Cardiac muscle cell (in vitro differentiated cells and primary cell): ENCODE measurements at places on chromosomes 5 and 9. TPM values are rescaled to one million over a fixed set of nuclear protein-coding genes. Genes with fewer than 3 reads are reported as not detected.

FAM151B gene
- 0.84 and 1.3 TPM in 2 replicates for polyA plus RNA-seq

NXNL2 gene
- 0.24 and 1.1 TPM in 2 replicates for polyA plus RNA-seq

PCDHAC2 gene
- polyA plus RNA-seq = 18.5 and 18.9 TPM in 2 replicates

MYMK gene
- not detected in 2 replicates for polyA plus RNA-seq

DNA sequence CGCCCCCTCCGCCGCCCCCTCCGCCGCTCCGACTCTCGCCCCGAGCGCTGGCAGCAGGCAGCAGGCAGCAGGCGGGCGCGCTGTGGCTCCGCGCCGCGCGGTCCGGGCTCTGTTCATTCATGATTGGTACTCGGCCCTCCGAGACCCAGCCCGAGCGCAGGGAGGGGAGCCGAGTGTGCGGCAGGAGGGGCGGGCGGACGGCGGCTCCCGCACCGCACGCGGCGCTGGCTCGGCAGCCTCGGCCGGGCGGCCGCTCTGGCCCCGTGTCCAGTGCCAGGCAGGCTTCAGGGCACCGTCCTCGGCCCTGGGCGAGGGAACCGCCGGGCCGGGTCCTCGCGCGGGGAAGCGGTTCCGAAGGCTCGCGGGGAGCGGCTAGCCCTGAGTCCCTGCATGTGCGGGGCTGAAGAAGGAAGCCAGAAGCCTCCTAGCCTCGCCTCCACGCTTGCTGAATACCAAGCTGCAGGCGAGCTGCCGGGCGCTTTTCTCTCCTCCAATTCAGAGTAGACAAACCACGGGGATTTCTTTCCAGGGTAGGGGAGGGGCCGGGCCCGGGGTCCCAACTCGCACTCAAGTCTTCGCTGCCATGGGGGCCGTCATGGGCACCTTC lies at the start of gene KCNIP1:
Gene KCNIP1 (plus strand): TSS at position 31 of the 607 bp plus-strand sequence.
- no peak for DNase-seq

DNA sequence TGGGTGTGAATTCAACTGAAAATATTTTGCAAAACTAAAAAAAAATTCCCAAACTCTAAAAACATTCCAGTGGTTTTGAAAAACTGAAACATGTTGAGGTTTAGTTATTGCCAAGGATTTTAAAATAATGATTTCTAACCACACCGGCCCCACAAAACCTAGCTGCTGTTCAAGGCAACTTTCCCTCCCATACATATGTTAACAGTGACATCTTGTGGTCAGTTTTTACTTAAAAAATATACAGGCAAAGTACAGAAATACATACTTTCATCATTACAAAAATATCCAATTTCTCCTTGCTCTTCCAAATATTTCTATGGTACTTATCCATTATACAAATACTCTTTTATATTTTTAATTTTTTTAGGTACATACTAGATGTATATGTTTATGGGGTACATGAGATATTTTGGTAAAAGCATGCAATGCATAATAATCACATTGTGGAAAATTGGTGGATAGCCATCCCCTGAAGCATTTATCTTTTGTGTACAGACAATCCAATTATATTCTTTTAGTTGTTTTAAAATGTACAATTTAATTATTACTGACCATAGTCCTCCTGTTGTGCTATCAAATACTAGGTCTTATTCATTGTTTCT lies 34.4 kb upstream of the MRPS30 start:
- peak; percentile 66 for DNase-seq

- no peak for DNase-seq
Observed at GRCh38 chr9:68914751-68915150, 99.2 kb downstream of the PRKACG start.

GRCh38 chr9:77291714-77292113 lies 114.4 kb downstream of the VPS13A start:
- peak; percentile 25 for DNase-seq

- peak; percentile 84 for DNase-seq
Observed at GRCh38 chr5:163571744-163572143, 66.3 kb downstream of the MAT2B start.

DNA sequence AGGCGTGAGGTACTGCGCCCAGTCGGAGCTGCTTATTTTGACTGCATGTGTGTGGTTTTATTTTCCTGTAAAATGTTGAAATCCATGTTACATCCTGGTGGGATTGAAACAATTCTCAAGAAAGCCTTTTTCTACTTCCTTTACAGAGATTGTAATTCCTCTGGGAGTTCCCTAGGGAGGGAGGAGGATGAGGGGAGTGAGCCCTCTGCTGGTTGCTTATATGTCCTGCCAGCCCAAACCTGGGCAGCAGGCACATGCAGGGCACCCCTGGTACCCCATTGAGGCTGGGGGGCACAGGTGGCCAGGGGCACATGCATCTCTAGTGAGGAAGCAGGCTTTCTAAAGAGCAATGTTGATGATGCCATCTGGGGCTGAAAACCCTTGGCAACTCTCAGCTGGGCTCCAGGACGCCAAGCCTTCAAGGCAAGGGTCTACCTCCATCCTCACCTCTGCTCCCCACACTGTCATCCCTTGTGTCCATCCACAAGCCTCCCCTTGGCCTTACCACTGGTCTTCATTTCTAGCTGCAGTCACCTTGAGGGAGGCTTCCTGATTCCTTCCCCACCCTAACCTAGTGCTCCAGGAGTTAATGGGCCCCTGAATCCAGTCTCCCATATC lies 84.7 kb upstream of the TNFSF8 start:
- DNase-seq = peak; percentile 54

DNA sequence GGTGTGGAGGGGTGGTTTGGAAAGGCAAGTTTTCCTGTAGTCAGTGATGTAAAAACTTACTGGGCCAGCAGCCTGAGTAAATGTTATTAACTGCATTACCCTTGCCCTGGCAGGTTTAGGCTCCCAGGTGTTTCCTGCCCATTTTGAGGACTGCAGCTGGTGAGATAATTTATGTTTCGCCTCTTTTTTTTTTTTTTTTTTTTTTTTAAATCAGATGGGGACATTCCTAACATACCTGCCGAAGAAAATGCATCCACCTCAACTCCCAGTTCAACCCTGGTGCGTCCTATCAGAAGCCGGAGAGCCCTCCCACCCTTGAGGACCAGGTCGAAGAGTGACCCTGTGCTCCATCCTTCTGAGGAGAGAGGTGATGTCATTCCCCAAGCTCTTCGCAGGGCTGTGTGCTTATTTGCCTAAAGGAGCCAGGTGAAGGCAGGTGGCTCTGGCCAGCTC lies 60.6 kb downstream of the ENTREP1 start:
- DNase-seq = no peak

DNA sequence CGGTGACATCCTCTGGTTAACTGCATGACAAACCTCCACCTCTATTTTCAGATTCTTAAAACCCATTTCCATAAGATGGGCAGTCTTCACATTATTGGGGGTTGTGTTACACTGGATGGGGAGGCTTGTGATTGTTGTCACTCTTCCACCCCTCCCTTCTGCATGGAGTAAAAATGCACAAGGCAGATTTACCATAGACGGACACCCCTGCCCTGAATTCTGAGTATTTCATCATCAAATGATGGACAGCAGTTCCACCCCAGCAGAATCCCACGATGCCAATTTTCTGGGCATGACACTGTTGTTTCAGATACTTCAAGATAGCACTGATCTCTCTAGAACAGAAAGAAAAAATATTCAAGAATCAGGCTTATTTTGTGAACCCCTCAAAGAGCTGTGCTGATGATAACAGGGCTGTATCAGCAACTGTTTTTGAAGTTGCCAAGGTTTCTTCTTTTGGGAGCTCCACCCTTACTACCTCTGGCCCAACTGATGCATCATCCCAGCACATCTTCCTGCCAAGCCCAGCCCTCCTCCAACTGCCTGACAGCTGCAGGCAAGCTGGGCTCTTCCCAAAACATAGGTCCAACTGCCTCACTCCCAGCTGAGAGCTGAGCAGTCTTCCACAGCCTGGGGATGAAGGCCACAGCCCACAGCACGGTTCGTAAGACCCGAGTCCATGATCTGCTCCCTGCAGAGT lies 21.4 kb downstream of the CMBL start:
- DNase-seq = no peak

GRCh38 chr5:75465480-75465879 lies 45.9 kb downstream of the CERT1 start:
- DNase-seq = peak; percentile 9

- peak; percentile 21 for DNase-seq
Observed at GRCh38 chr9:18542837-18543405, 69.0 kb downstream of the ADAMTSL1 start.

DNA sequence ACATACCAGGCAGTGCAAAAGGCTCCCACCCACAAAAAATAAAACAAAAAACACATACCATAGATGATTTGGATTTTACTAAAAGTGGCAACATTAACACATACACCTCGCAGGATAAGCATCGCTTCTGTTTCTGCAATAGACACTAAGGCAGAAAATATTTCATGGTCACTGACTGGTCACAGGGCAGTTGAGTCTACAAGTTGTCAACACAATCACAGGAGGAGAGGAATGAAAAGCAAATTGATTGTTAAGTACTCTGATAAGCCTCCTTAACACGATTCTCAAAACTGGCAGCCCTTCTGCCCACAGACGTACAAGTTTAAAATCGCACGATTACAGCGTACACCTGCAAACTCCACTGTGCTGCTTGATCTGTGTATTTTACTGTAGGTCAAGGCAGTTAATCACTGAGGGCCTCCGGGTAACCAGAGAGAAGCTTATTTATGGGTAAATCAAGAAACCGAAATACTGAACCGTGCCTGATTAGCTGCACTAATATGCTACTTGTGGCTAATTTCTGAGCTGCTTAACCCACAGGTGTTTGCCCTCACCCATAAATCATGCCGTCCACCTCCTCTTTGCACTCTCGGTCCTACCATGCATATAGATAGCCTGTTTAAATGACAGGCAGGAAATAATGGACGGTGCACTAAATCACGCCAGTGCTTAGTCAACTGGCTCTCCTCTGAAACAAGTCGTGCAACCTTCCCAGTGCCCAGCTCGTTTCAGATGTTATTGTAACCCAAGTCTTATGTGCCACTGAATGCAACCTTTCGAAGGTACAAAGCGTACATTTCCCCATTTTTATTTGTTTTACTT lies 659.4 kb upstream of the ADAMTS16 start:
- DNase-seq = no peak

- DNase-seq = peak; percentile 71
Observed at GRCh38 chr5:160369990-160370712, at the start of gene C1QTNF2. Gene C1QTNF2, minus strand, starts transcription at chr5:160370626. Its CDS starts 15,615 bp downstream, at chr5:160355011.

- DNase-seq = no peak
Observed at GRCh38 chr9:130501639-130502038, 56.9 kb downstream of the ASS1 start.

GRCh38 chr9:107158321-107158720 lies 124.8 kb upstream of the RAD23B start:
- DNase-seq = peak; percentile 60

GRCh38 chr5:6221141-6221626 lies 157.2 kb downstream of the MED10 start:
- no peak for DNase-seq

DNA sequence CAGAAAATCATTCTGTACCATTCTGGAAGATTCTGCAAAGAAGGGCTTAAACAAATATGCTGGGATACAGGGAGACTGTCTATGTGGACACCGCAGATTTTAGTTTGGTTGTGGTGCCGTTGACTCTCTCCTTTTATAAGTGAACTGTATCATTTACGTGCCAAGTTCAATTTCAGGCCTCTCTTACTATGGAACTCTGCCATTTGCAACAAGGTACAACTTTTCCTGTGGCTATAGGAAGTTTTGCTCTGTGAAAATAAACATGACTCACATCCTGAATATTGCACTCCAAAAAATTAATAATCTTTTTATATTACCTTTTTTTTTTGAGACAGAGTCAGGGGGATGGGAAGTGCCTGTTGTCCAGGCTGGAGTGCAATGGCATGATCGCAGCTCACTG lies 29.7 kb upstream of the CSNK1G3 start:
- no peak for DNase-seq

DNA sequence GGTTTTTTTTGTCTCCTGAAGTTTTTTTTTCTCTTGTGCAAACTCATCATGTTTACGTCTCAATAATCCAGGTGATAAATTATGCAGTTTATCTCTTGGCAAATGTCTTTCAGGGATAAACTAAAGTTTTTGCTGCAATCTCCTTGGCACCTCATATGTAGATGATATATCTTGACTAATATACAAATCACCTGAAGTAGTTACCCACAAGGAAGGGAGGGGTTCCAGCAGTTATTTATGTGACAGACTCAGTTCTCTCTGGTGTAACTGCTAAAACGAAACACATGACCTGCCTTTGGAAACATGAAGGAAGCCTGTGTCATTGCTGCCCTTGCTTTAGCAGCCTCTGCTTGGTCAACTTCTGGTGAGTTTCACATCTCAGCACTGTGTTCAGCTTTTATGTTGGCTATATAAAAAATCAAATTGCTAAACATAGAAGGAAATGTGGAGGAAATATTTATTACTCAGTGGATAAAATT lies 39.3 kb upstream of the KIAA1958 start:
- DNase-seq = no peak

DNA sequence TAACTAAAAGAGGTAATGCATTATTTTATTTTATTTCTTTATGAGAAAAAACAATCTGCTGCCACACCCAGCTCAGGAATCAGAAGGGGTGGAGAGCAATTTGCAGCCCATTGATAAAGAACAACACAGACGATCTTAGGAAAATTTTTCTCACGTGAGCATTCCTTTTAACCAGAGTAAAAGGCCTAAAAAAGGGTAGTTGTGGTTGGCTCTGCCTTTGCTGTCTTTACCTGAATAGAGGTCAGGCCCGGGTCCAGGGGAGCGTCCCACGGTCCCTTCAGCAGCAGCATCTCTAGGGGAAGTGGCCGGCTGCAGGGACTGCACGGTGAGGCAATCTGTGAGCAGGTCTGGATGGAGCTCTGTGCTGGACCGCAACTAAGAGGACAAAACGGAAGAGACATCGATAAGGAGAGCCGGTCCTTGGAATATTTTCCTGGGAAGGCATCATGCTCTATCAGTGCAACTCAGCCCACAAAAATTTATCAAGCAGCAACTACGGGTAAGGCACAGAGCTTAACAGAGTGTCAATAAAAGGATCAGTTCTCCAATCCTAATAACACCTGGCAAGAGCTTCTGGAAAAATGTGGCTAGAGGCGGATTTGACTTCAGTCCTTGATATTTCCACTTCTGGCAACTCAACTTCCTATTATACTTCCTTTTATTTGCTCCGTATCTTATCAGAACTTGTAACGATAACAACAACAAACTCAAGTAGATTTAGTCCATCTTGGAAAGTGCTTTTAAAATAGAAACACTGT lies 372.8 kb upstream of the RFX3 start:
- DNase-seq = peak; percentile 56

- DNase-seq = no peak
Observed at GRCh38 chr9:131606896-131607567, 61.7 kb downstream of the PRRT1B start.
